Esophagus muscularis mucosa (tissue), 4 donors: ENCODE measurements at places on chromosomes 6 and 20. TPM values are rescaled to one million over a fixed set of nuclear protein-coding genes. Genes with fewer than 3 reads are reported as not detected.

TENT5A gene
- total RNA-seq, result 9.3 TPM

SLC13A3 gene
- total RNA-seq, result 0.42 TPM

ABHD16B gene
- total RNA-seq, result not detected

SAPCD1 gene
- 0.83 TPM for total RNA-seq

C6orf132 gene
- 1.7 TPM for total RNA-seq

HMGA1 gene
- 27.2 TPM for total RNA-seq

MUC21 gene
- total RNA-seq, result not detected

DNA sequence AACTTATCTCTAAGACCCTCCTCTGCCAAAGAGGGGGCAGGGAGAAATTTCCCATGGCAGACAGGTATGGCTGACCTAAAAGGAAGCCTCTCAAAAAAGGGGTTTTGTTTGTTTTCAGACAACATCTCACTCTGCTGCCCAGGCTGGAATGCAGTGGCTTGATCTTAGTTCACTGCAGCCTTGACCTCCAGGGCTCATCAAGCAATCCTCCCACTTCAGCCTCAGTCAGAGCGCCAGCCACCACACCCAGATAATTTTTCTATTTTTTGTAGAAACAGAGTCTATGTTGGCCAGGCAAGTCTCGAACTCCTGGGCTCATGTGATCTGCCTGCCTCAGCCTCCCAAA, 3.8 kb downstream of the EZR start:
- DNase-seq, result no peak

GRCh38 chr6:2740581-2740980, 10.1 kb downstream of the MYLK4 start:
- DNase-seq, result no peak

DNA sequence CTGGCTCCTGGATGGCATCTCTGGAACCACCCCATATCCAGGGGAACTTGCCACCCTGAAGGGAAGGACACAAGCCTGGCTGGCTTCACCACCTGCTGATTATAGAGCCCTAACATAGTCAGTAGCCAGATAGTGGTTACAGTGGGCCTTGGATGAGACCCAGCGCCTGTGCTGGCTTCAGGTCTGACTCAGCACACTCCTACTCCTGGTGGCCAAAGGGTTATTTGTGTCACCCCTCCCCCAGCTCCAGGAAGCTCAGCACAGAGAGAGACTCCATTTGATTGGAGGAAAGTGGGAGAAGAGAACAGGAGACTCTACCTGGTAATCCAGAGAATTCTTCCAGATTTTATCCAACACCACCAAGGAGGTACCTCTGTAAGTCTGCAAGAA, 12.8 kb downstream of the SNX14 start:
- DNase-seq, result no peak

- DNase-seq, result no peak
Observed at GRCh38 chr6:33807606-33808005, 3.8 kb upstream of the MLN start.

GRCh38 chr6:11514672-11515071, 22.9 kb upstream of the TMEM170B start:
- DNase-seq, result no peak

DNA sequence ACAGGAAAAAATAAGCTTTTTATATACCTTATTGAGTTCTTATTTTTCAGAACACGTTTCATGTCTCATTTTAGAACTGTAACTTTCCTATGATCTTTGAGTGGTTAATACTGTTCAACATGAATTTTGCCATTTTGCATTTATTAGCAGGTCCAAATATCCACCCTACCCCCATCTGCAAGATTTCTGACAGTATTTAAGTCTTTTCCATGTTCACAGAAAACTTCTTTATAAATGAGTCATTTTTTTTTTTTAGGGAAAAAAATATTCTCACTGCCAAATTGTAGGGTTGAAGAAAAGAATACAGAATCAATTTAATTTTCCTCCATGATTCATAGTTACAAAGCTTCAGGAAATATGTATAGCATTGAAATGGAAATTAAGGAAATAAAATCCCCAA, 101.8 kb downstream of the COL21A1 start:
- no peak for DNase-seq

- DNase-seq, result no peak
Observed at GRCh38 chr20:37411408-37412219, 65.7 kb downstream of the SRC start.

DNA sequence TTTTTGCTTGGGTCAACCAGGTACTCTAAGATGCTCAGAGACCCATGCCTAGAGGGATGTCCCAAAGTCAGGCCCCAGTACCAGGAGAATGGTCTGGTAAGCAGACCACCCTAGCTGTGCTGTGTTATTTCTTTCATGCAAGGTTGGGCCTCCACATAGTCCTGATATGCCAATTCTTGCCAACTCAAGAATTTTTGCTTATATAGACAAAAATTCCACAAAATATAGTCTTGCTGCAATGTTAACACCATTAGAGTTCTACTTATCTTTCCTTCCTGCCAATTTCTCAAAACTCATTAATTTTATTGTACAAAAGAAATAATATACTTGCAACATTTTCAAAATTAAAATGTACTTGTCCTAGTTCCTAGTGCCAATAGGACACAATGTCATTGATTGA, 33.9 kb upstream of the TINAG start:
- DNase-seq, result no peak

DNA sequence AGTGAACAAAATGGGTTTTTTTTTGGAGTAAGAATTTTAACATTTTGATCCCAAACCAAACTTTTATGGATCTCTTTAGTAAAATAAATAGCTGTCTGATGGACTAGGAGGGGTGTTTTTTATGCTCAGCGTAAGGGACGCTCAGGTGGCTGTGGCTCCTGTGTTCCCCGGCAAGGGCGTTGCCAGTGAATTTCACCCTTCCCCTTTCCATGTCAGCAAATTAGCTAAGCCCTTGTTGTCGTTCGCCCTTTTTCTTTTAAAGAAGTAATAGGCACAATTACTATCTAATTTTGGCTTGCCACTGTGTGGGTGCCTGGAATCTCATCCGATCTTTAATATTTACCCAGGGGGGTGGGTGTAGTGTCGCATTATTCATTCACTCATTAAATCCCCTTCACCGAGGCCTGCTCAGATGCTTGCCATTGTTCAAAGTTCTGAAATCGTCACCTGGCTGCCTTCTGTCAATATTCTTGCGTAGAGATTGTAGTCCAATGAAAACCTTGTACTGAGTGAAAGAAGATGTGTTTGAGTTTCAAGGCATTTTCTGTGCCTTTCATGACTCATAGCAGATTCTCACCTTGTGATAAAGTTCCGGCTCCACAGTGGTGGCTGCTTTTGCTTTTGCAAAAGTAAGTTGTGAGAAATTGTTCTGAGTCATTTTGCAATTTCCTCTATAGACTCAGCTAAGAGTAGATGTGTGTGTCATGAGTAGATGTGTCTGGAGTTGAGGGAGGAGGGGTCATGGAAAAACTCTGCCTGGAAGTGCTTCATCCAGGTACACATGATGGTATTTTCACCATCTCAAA, 40.0 kb upstream of the CLDN20 start:
- no peak for DNase-seq

DNA sequence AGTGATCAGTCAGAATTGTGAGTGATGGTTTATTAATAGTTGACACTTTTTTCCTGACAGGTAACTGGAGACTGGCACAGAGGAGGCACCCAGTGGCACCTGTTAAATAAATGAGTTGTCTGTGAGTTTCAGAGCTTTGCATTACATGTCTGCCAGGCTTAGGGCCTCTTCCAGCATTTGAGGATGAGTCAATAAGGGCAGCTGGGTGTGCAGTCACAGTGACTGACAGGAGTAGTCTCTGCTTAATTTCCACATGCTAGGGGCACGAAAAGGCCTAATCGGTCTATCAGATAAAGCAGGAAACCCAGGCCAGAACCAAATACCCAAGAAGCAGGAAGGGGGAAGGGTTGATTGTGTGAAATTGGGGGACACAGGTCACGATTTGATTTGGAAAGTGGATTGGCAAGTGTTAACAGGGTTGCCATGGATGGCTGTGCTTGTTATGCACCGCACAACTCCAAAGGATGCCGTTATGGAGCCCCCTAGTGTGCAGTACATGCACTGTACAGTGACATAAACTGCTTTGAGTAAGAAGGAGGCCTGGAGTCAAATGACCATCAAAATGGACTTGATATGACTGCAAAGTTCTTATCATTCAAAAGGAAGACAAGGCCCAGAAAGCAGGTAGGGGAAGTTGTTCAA, 111.9 kb upstream of the GGTLC1 start:
- DNase-seq, result no peak

DNA sequence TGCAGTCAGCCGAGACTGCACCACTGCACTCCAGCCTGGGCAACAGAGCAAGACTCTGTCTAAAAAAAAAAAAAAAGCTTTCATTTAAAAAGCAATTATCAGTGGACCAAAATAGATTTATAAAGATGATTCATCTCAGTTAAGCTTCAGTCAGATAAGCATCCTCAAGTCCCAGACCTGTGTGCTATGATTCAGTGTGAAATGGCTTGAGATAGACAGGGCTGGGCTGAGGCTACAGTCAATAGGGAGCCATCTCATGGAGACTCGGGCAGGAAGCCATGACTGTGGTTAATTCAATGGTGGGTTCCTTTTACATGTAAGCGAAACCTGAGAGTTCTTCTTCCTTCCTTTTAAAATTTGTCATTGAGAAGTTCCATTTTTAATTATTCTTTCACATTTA, 276.0 kb downstream of the TFAP2A start:
- DNase-seq, result no peak

- no peak for DNase-seq
Observed at GRCh38 chr6:55082021-55082420, 92.3 kb upstream of the HCRTR2 start.

DNA sequence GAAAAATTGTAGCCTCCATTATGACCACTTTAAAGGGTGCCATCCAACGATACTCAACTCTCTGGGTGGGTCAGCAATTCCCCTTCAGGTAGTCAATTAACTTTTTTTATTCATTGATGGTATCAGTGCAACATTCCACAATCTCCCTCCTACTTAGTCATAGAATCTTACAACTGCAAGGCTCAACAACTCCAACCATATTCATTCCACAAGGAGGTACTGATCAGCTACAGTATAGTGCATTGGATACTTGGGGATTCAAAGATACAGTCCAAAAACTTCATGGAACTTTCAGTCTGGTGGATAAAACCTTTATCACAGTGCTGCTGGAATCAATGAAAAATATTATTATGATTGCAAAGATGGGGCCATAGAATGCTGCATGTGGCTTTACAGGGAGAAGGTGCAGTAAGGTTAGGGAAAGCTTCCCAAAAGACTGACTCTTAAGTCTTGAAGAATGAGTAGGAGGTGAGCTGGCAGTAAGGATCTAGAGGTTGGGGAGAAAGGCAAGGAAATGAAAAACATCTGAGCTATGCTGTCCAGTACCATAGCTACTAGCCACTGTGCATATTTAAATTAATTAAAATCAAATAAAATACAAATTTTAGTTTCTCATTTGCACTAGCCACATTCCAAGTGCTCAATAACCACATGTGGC, 314.7 kb upstream of the PRDM1 start:
- no peak for DNase-seq

GRCh38 chr20:56418385-56418861, 6.4 kb downstream of the CASS4 start:
- no peak for DNase-seq
